ENCODE measurements at places on chromosomes 3 and 15. TPM values are rescaled to one million over a fixed set of nuclear protein-coding genes. Genes with fewer than 3 reads are reported as not detected.

The GP5 gene
- 0.59 TPM for total RNA-seq

The SLC28A1 gene
- not detected for total RNA-seq

The HTR3E gene
- not detected for total RNA-seq

The EPHB1 gene
- total RNA-seq = 2.6 TPM

The PIF1 gene
- 5.9 TPM for total RNA-seq

The OR5K2 gene
- not detected for total RNA-seq

The GOLGA8A gene
- 85.4 TPM for total RNA-seq

The OXTR gene
- total RNA-seq = 1.4 TPM

The IMPDH2 gene
- total RNA-seq = 104 TPM

The ZBED2 gene
- not detected for total RNA-seq

The KIF15 gene
- total RNA-seq = 5.2 TPM

The ALDH1L1 gene
- 0.49 TPM for total RNA-seq

The MYL3 gene
- total RNA-seq = 16.2 TPM

The PHLDB2 gene
- 50.9 TPM for total RNA-seq

The TMEM44 gene
- 11.5 TPM for total RNA-seq

The GLCE gene
- total RNA-seq = 11.1 TPM

The RETNLB gene
- not detected for total RNA-seq

The WDR72 gene
- total RNA-seq = not detected

The TMEM158 gene
- total RNA-seq = 0.79 TPM

The HYAL1 gene
- total RNA-seq = 84.8 TPM

The SERINC4 gene
- not detected for total RNA-seq

The COLQ gene
- total RNA-seq = 7.0 TPM

The CTXN2 gene
- not detected for total RNA-seq

The SHC4 gene
- 0.27 TPM for total RNA-seq

The LPP gene
- total RNA-seq = 176 TPM

The HRG gene
- total RNA-seq = not detected

The SUSD5 gene
- total RNA-seq = 1.7 TPM

The EHHADH gene
- total RNA-seq = 18.9 TPM

The DCLK3 gene
- not detected for total RNA-seq

The DISP2 gene
- 1.2 TPM for total RNA-seq

The GOLGA6A gene
- total RNA-seq = not detected

The PCLAF gene
- 9.2 TPM for total RNA-seq

The WNT5A gene
- total RNA-seq = 15.6 TPM

The SLC6A1 gene
- 1.4 TPM for total RNA-seq

The GALNT15 gene
- 147 TPM for total RNA-seq

Measured in spleen (tissue), 13 donors.